A172 (cell line): ENCODE measurements at places on chromosomes 4 and X. TPM values are rescaled to one million over a fixed set of nuclear protein-coding genes. Genes with fewer than 3 reads are reported as not detected.

The NELFA gene
- total RNA-seq, result 18.1 and 20.5 TPM in 2 replicates

The TRIM61 gene
- total RNA-seq, result not detected in 2 replicates

The SLC16A2 gene
- 6.6 and 7.9 TPM in 2 replicates for total RNA-seq

The MND1 gene
- 28.9 and 39.6 TPM in 2 replicates for total RNA-seq

The ARMCX1 gene
- total RNA-seq, result 8.0 and 11.2 TPM in 2 replicates

The GRID2 gene
- not detected in 2 replicates for total RNA-seq

The CPZ gene
- total RNA-seq, result 3.1 TPM in 2 replicates

The CXXC4 gene
- total RNA-seq, result 0.28 and 0.48 TPM in 2 replicates

The SLC35A2 gene
- total RNA-seq, result 18.9 and 32.6 TPM in 2 replicates

The LDB2 gene
- total RNA-seq, result not detected in 2 replicates

- DNase-seq, result peak; percentile 66
Observed at GRCh38 chrX:24260842-24261550, 52.9 kb downstream of the SUPT20HL2 start.

- no peak for DNase-seq
Observed at GRCh38 chr4:85430697-85431096, 44.3 kb upstream of the ARHGAP24 start.

DNA sequence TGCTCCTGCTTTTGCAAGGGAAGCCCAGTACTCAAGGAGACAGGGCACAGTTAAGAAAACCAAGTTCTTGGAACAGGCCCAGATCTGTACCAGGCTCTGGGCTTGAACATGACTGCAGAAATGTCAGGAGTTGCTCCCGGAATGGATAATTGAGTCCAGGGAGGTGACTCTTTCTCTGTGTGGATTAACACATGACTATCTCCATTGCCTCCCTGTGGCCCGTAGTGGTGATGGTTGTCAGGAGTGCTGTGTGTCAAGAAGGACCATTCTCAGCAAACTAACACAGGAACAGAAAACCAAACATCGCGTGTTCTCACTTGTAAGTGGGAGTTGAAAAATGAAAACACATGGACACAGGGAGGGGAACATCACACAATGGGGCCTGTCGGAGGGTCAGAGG, 39.9 kb downstream of the CCKAR start:
- no peak for DNase-seq

- DNase-seq, result peak; percentile 89
Observed at GRCh38 chr4:24770032-24770584, 25.3 kb upstream of the SOD3 start.

GRCh38 chrX:19799319-19800182, 87.8 kb downstream of the SH3KBP1 start:
- DNase-seq, result peak; percentile 38

GRCh38 chr4:171378323-171378722, 434.9 kb upstream of the GALNTL6 start:
- DNase-seq, result peak; percentile 60

- no peak for DNase-seq
Observed at GRCh38 chrX:73268463-73268862, 53.8 kb upstream of the NAP1L2 start.

DNA sequence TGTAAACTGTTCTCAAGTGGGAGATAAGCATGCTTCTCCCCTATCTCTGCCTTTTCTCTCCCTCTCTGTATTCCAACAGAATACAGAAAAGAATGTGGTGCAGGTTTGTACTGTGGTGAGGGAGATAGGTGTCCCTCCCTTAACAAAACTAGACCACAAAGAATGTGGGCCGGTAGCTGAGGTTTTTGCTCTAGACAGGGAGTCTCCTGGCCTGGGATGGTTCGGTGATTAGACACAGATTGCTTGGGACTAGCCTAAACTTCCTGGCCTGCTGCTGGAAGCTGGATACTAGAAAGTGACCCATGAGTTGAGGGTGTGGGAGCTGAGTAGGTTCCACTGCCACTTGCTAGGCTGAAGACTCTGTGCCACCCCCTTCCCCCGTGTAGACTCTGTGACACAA, 143.0 kb downstream of the CXXC4 start:
- peak; percentile 2 for DNase-seq

DNA sequence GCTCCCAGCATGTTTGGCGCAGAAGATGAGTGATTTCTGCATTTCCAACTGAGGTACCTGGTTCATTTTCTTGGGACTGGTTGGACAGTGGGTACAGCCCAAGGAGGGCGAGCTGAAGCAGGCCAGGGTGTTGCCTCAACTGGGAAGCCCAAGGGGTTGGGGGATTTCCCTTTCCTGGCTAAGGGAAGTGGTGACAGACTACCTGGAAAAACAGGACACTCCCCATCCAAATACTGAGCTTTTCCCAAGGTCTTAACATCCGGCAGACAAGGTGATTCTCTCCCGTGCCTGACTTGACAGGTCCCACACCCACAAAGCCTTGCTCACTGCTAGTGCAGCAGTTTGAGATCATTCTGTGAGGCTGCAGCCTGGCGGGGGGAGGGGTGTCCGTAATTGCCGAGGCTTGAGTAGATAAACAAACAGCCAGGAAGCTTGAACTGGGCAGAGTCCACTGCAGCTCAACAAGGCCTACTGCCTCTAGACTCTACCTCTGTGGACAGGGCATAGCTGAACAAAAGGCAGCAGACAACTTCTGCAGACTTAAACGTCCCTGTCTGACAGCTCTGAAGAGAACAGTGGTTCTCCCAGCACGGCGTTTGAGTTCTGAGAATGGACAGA, 307.7 kb upstream of the ARSJ start:
- no peak for DNase-seq

GRCh38 chr4:82201303-82201702, 172.5 kb downstream of the HNRNPD start:
- DNase-seq, result no peak

GRCh38 chrX:111041018-111041462, 55.0 kb upstream of the PAK3 start:
- DNase-seq, result peak; percentile 52

DNA sequence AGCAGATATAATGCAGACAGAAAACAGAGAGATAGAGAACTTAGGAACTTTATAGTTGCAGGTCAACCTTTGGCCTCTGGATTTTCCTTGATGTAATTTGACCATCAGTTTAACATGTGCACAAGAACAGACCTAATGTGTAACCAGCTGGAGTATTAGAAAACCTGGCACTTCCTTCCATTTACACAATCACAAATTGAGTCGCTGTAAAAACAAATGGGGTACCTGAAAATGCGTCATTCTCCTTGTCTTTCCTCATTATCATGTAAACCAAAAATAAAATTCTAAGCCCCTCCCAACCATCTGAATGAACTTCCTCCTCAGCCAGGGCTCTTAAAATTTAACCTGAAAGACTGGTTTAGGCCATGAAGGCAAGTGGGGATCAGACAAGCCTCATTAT, 358.4 kb upstream of the MAGEB16 start:
- no peak for DNase-seq

- DNase-seq, result no peak
Observed at GRCh38 chrX:69932323-69932722, 117.4 kb downstream of the AWAT2 start.
